NCI-H146 (cell line): ENCODE measurements at places on chromosomes 12 and 14.
A peak's percentile ranks its signal among the peaks of the same experiment; 100 is the strongest.

DNA sequence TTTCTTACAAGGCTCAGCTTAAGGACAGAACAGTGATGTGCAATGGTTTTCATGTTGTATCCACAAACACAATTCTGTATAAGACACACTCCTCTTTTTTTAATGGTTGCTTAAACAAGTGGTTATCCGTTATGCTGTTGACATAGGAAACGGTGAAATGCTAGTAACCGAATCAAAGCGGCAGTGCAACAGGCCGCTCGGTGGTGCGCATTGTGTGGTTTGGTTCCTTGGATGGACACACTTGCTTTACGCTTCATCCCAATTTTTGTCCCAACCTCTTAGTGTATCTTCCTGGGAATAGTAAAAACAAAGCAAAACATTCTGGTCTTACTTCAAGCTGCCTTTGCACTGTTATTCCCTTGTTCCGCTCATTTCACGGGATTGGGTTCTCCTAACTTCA is 650 bp upstream of the PTGER2 start:
- no peak for DNase-seq

- DNase-seq: no peak
Observed at GRCh38 chr12:23041774-23042173, 416.8 kb downstream of the ETNK1 start.

- peak; percentile 52 for DNase-seq
Observed at GRCh38 chr12:59085690-59086089, 165.4 kb upstream of the LRIG3 start.

DNA sequence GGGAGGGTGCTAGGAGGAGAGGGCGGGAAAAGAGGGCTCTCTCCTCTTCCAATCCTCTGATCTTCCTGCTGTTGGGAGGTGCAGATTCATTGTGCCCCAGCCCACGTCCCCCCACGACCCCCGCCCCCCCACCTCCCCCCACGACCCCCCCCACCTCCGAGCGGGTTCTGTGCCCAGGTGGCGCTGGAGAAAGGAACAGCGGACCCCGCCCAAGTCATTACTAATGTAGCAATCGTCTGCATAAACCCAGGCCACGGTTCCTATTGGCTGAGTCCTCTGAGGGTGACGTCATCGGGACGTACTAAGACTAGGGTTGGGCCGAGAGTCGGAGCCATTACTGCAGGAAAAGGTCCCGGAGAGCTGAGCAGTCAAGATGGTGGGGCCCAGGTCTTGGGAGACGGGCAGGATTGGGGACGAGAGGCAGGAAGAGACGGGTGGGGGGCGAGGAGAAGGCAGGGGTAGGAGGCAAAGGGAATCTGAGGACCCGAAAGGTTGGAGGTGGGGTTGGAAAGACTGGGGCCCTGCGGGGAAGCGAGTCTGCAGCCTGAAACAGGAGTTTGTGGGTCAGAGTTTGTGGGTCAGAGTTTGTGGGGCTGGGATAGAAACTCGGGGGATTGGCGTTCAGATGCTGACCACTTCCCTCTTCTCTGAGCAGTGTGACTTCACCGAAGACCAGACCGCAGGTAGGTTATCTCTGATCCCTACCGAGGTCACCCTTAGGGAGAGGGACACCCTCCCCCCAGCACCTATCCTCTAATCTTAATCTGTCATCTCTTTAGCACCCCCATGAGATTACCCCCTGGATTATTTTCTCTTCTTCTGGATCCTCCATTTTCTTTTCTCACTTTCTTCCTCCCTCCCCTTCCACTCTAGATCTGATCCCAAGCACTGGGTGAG is at the start of gene MYL6:
MYL6 (plus strand) TSS at position 331 of the 897 bp plus-strand sequence; CDS start at position 374, 43 bp downstream.
- peak; percentile 100 for DNase-seq

GRCh38 chr14:106586098-106586704 is 1059.8 kb downstream of the TMEM121 start:
- peak; percentile 80 for DNase-seq

DNA sequence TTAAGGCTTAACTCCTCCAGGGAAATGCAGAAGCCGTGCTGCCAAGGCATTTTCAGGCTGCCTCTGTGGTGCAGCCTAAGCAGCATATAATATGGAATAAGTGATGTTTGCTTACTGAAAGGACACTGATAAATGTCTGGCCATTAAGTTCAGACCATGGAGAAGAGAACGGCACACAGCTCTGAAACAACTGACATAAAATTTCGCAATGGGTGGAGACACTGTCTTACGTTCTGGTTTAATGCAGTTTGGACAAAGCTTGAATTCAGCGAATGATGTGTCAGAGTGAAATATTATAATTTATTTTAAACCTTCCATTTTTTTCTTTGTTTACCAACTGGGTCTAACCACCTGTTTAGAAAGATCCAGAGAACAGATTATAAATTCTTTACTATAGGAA is 27.2 kb upstream of the NRXN3 start:
- no peak for DNase-seq

- no peak for DNase-seq
Observed at GRCh38 chr12:163406-163986, 50.5 kb downstream of the SLC6A12 start.

DNA sequence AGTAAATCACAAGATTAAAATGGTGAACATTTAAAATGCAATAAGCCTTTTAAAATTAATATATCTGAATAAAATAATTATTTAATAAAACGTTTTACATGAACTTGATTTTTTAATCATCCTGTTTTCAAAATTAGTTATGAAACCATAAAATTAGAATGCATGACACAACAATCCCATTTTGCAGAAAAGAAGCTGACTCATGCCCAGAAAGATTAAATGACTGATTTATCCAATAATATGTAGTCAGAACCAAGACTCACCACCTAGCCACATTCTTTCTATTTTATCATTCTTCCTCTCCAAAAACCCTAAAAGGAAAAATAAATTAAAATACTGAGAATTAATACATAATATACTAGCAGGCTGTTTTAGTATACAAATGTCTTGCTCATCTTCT is 83.0 kb upstream of the LGR5 start:
- DNase-seq: no peak

DNA sequence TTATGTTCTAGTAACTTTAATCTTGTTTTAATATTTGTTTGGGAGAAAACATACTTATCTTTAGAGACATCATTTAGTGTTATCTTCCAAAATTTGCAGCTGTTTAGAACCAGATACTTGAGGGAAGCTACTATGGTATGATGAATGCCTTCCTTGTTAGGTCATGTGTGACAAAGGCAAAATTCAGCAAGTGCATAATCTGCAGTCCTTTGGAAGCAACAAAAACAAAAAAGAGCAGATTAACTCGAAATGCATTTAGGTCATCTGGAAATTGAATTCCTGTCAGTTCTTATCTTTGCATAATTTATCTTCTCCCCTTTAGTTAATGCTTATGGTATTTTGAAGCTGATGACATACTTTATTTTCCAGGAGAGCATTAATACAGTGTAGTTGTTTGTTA is 3.5 kb downstream of the FBXO34 start:
- no peak for DNase-seq

DNA sequence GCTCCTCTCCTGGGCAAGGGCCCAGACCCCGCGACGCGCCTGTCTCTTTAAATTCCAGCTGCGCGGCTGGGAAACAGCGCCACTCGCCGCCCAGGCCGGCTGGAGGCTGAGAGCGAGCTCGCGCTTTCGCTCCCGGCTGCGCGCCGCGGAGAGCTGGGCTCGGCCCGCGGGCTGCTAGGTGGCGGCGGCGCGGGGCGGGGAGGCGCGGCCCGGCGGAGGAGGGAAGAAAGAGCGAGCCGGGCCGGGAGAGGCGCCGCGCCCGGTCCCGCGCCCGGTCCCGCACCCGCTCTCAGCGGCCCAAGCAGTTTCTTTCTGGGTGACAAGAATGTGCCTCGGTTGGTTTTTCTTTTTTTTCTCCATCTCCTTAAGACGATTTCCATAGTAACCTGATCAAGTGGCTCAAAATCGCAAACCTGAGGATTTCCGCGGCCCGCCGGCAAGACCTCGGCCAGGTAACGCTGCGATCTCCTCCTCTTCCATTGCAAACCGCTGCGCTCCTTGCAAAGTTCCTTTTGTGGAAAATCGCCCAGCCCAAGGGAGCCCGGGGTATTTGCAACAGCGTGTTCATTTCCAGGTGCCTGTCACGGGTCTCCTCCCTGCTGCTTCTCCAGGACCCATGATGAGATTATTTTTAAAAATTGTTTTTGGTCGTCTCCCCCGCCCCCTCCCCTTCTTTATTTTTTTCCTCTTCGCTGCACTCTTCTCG is 259.5 kb upstream of the E2F7 start:
- peak; percentile 59 for DNase-seq

DNA sequence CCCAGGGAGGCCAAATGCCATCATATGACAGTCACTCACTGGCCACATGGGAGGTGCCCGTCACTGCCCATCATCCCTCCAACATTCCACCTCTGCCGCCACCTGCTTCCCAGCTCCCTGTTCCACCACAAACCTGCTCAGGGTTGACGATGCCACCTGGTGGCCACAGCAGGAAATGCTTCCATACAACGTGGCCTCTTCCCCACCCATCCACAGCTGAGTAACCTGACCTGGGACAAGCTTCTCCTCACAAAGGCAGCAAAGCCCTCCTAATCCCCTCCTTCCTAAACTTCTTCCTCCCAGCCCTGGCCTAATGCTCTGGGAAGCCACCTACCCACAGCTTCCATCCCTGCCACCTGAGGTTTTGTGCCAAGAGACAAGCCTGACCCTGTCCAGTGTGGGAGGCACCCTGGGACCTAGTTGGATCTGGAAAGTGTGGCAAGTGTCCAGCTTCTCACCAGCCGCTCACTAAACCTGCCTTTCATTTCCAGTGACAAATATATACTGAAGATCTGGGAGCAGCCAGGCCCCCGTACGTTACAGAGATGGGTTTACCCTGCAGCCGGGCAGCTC is 4.3 kb downstream of the DEGS2 start:
- DNase-seq: no peak

DNA sequence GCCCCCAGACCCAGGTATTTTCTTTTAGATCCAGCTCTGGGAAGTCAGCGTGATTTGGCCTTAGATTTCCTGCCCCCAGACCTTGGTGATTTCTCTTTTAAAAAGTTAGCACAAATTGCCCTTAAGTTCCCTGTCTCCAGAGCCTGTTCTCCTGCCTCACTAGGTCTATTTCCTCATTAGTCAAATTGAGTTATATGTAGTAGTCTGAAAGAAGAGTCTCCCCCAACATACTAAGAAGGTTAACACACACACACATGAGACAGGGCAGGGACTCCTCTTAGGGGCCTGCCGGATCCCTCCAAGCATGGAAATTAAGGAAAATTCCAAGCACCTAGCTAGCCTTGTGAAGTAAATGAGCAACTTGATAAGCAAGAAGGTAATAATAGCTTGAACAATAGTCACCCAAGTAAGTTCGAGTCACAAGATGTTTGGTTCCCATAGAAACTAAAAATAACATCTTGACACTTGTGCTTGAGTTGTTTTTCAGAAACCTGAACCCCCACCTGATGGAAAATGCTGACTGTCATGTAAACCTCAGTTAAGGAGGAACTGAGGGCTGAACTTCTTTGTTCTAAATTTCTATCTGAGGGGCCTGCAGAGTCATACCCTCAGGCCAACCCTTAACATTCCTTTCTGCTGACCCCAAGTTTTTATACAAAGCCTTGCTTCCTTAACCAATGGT is 51.6 kb downstream of the CAND1 start:
- DNase-seq: no peak

DNA sequence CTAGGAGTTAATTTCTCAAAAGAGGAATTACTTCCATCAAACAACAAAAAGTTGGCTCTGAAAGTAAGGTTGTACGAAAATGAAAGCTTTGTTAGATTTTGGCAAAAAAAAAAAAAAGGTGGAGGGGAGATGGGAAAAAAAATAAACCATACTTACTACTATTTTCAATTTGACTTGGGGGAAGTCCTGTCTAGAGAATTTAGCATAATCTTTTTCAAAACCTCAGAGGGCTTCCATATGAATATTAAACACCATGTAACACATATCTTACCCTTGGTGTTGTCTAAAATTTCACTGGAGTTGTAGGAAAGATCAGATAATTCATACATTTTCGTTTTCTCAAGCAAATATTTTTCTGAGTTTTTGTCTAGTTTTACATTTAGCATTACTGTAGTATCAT is 17.5 kb downstream of the GRIP1 start:
- DNase-seq: no peak

- DNase-seq: no peak
Observed at GRCh38 chr12:80710727-80711449, 3.5 kb downstream of the MYF6 start.

DNA sequence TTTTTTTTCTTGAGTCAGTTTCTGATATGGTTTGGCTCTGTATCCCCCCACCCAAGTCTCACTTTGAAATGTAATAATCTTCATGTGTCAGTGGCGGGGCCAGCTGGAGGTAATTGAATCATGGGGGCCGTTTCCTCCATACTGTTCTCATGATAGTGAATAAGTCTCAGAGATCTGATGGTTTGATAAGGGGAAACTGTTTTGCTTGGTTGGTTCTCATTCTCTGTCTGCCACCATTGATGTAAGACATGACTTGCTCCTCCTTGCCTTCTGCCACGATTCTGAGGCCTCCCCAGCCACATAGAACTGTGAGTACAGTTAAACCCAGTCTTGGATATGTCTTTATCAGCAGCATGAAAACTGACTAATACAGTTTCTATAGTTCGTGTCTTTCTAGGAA is 42.9 kb downstream of the WNK1 start:
- no peak for DNase-seq

DNA sequence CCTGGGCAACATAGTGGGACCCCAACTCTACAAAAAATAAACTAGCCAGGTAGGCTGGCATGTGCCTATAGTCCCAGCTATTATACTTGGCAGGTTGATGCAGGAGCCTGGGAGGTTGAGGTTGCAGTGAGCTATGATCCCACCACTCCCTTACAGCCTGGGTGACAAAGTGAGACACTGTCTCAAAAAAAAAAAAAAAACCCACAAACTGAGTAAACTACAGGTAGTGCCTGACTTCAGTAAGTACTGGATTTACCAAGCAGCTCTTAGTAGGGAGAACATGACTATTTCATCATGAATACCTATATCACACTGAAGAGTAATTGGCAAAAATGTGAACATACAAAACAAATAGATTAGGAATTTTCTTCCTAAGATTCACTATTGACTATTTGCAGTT is 32.4 kb upstream of the AP4S1 start:
- no peak for DNase-seq

DNA sequence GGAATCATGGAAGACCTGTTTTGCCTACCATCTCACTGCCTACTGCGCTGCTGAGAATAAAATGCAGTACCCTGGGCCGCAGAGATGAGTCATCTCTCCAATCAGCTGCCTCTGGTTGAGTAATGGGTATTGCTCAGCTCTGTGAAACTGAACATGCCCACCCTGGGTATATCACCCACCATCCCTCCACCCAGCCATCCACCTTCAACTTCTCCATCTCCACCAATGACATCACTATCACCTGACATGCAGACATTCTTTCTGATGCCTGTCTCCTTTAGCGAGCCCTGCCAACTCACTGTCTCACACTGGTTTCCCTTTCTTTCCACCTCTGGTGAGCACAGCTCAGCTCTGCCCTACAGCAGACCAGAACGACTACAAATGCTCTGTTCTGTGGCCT is 33.6 kb downstream of the E2F7 start:
- DNase-seq: no peak
